Left lung (tissue), 14 donors: ENCODE measurements at places on chromosomes 1 and 21. TPM values are rescaled to one million over a fixed set of nuclear protein-coding genes. Genes with fewer than 3 reads are reported as not detected.

NCMAP gene
- polyA plus RNA-seq = 4.5 TPM

ADIPOR1 gene
- 64.6 TPM for polyA plus RNA-seq

DNA sequence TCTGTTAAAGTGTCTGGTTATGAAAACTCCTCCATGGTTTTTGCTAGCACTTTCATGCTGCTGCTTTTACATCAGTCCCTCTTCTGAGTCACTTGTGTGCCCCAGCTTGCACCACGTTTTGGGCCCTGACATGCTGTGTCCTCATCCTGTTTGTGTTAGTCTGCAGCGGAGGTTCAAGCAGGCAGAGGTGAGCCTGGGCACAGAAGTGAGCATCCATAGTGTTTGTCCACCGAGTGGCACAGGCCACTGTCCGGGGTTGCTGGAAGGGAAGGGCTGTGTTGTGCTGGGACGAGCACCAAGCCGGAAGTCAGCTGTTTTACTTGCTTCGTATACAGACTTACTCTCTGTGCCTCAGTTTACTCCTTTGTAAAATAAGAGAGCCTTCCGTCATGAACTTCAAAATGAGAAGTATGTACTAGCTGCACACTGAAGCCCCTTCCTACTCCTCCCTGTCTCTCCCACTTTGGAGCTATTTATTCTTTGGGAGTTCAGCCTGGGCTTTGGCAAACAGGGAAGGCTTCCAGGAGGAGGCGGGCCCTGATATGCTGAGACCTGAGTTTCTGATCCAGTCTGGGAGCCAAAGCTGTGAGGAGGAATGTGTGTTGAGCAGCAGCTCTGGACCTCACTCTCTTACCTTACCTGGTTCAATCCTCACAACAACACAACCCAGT is 10.7 kb upstream of the LAPTM5 start:
- DNase-seq = no peak

DNA sequence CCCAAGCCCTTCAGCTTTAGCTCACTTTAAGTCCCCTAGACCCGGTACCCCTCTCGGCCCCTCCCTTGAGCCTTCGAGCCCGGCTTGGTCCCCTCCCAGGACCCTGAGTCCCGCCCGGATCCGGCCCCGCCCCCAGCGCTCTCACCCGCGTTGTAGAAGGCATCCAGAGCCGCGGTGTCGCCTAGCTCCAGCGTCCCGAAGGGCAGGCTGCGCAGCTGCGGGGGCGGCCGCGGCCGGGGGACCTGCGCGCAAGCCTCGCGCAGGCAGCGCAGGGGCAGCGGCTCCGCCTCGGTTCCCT is 699 bp downstream of the MAP3K6 start:
- peak; percentile 77 for DNase-seq

DNA sequence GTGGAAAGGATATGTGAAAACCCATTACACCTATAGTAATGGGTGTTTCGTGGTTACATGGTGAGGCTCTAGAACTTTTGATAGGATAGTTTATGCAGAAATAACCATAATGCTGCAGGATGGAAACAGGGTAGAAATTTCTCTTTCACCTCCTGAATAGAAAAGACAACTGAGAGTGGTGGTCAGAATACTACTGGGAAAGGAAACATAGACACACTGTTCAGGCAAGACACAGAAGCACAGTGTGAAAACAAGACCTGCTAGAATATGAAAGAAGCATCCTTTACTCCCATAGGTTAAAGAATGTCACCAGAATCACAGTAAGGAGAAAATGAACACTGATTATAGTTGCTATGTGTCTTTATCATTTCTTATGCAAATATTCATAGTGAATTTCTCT is 496.6 kb downstream of the DPYD start:
- DNase-seq = no peak

- DNase-seq = no peak
Measured at GRCh38 chr1:220789532-220790147, 2.9 kb downstream of the MTARC1 start.

DNA sequence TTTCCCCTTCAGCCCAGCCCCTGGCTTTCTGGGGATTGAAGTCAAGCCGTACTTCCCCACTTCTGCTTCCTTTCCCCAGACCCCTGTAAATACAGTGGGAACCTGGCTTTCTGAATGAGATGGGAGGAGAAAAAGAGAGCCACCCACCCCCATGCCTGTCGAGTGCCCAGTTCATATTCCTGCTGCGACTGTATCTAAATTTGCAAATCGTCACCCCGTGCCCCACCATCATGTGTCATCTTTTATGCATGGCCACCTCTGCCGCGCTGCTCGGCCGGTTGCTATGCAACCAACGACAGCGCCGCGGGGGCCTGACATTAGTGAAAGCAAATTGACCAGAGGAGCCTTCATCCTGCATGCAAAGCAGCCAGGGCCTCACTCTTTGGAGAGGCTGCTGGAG is 143.0 kb downstream of the ELAVL4 start:
- no peak for DNase-seq

- peak; percentile 8 for DNase-seq
Measured at GRCh38 chr1:215523128-215523861, 43.8 kb upstream of the KCTD3 start.

- peak; percentile 19 for DNase-seq
Measured at GRCh38 chr1:26887125-26887524, 3.0 kb downstream of the GPN2 start.

- DNase-seq = no peak
Measured at GRCh38 chr1:165628147-165628822, 2.7 kb upstream of the MGST3 start.

GRCh38 chr1:68049941-68050878 is at the start of gene DIRAS3:
DIRAS3 (minus strand) TSS chr1:68050627; CDS start chr1:68047297, 3,330 bp downstream.
- DNase-seq = peak; percentile 64

- DNase-seq = no peak
Measured at GRCh38 chr21:27646691-27647090, 679.8 kb upstream of the ADAMTS5 start.
